ENCODE measurements at places on chromosomes 1 and 21. TPM values are rescaled to one million over a fixed set of nuclear protein-coding genes. Genes with fewer than 3 reads are reported as not detected.

- H3K27me3 ChIP-seq = no peaks in the 10 kb centered on the region
- no peak for DNase-seq
- H3K4me1 ChIP-seq = peaks cover 100% of the 10 kb centered on the region
- no peak overlapping the region for H3K27ac ChIP-seq
Measured at GRCh38 chr1:1861339-1861730, 29.6 kb downstream of the GNB1 start.

GRCh38 chr1:113191579-113192076 is 118.6 kb downstream of the LRIG2 start:
- H3K4me1 ChIP-seq = no peaks in the 10 kb centered on the region
- H3K4me3 ChIP-seq = no peak overlapping the region
- H3K36me3 ChIP-seq = no peaks in the 10 kb centered on the region
- DNase-seq = no peak
- H3K27ac ChIP-seq = no peak overlapping the region
- no peaks in the 10 kb centered on the region for H3K27me3 ChIP-seq

DNA sequence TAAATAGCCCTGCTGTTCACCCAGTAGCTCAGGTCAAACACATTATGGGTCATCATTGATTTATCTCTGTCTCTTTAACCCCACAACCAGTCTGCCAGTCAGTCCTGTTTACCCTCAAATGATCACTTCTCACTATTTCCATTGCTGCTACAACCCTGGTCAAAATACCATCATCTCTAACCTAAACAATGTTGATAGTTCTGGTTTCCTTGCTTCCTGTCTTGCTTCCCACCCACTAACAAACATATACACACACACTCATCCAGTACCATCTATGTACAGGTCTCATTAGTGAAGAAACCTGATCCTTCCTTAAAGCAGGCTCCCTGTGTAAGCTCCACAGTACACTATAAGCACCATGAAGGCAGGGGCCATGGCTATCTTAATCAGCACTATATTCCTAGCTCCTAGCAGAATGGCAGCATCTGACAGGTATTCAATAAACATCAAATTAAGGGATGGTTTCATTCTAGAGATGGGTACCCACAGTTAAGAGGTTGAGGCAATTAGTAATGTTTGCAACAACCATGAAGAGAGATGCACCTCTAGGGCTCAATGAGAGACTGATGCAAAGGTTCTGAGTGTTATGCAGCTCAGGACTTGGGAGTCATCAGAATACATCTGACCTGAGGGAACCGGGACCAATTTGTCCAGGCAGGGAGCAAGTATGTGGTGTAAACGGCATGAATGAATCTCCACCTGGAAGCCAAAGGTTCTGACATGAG is 10.0 kb upstream of the TGFBR3 start:
- H3K27me3 ChIP-seq = no peaks in the 10 kb centered on the region
- peaks cover 43% of the 10 kb centered on the region for H3K4me1 ChIP-seq
- no peak overlapping the region for H3K27ac ChIP-seq
- DNase-seq = no peak

DNA sequence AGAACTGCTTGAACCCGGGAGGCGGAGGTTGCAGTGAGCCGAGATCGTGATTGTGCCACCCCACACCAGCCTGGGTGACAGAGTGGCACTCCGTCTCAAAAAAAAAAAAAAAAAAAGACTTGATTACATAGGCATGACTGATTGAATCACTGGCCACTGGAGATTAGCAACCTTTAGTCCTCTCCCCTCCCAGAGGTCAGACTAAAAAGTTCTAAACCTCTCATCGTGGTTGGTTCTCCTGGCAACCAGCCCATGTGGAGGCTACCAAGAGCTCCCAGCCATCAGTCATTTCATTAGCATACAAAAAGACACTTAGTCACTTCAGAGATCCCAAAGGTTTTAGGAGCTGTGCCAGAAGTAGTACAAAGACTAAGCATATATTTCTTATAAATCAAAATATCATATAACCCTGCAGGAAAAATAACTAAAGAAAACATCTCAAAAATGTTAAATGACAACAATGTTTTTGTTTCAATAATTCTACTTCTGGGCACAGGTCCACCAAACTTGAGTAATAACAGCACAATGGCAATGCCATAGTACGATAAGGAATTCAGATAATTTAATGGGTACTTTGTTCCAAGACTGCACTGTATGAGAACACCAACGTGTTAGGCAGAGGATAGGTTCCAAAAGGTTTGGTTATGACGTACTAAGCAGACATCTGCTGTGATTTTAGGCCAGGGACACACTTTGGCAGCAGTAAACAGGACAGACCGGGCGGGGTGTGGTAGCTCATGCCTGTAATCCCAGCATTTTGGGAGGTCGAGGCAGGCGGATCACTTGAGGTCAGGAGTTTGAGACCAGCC is 18.1 kb downstream of the USP48 start:
- H3K27me3 ChIP-seq = no peaks in the 10 kb centered on the region
- no peaks in the 10 kb centered on the region for H3K36me3 ChIP-seq
- no peak overlapping the region for H3K4me3 ChIP-seq
- H3K4me1 ChIP-seq = peaks cover 76% of the 10 kb centered on the region

- H3K4me1 ChIP-seq = no peaks in the 10 kb centered on the region
- DNase-seq = no peak
- no peak overlapping the region for H3K27ac ChIP-seq
Measured at GRCh38 chr1:87264976-87265375, 63.7 kb upstream of the LMO4 start.

GRCh38 chr1:227351443-227351842 is 33.2 kb upstream of the CDC42BPA start:
- H3K4me1 ChIP-seq = peaks cover 9% of the 10 kb centered on the region
- no peak for DNase-seq
- H3K27me3 ChIP-seq = no peaks in the 10 kb centered on the region
- H3K27ac ChIP-seq = no peak overlapping the region
- H3K36me3 ChIP-seq = no peaks in the 10 kb centered on the region

GRCh38 chr1:228899421-228899956 is 164.2 kb downstream of the RHOU start:
- H3K27ac ChIP-seq = no peak overlapping the region
- H3K4me1 ChIP-seq = peaks cover 51% of the 10 kb centered on the region
- no peak for DNase-seq
- no peak overlapping the region for H3K4me3 ChIP-seq
- H3K27me3 ChIP-seq = no peaks in the 10 kb centered on the region

DNA sequence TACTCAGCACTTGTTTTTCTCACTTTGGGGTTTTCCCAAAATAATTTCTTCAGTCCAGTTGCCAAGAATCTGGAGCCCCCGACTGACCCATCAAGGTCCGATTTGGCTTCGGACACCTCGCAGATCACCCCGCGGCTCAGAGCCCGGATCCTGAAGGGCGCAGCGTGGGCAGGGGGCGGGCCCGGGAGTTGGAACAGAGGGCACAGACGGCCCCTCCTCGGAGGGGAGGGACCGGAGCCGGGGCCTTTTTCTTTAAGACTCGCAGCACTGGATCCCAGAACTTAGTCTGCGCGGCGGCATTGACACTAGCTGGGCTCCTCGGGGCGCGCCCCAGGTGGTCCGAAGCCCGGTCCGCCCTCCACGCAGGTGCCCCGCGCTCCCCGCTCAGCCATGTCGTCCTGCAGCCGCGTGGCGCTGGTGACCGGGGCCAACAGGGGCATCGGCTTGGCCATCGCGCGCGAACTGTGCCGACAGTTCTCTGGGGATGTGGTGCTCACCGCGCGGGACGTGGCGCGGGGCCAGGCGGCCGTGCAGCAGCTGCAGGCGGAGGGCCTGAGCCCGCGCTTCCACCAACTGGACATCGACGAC is at the start of gene CBR3:
Gene CBR3 (plus strand): TSS at position 277 of the 588 bp plus-strand sequence. CDS start 114 bp downstream, at position 391.
- H3K36me3 ChIP-seq = no peaks in the 10 kb centered on the region
- DNase-seq = no peak
- H3K4me1 ChIP-seq = peaks cover 34% of the 10 kb centered on the region
- H3K4me3 ChIP-seq = peak within 1 kb of the TSS; percentile 84

DNA sequence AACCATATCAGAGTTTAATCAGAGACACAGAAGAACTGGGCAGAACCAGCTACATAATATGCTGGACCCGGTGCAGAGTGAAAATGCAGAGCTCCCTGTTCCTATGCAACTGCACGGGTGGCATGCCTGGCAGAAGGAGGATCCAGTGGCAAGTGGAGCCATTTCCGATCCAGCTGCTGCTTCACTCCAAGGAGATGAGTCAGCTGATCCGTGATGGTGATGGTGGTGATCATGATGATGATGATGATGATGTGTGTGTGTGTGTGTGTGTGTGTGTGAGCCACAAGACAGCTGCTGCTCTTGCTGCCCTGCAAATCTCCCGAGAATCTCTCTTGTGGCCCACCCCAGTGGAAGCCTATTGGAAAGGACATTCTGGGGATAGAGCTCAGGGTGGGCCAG is 133.0 kb downstream of the URB2 start:
- no peak overlapping the region for H3K4me3 ChIP-seq
- no peaks in the 10 kb centered on the region for H3K27me3 ChIP-seq
- no peak overlapping the region for H3K27ac ChIP-seq
- peak; percentile 50 for DNase-seq
- H3K4me1 ChIP-seq = no peaks in the 10 kb centered on the region

DNA sequence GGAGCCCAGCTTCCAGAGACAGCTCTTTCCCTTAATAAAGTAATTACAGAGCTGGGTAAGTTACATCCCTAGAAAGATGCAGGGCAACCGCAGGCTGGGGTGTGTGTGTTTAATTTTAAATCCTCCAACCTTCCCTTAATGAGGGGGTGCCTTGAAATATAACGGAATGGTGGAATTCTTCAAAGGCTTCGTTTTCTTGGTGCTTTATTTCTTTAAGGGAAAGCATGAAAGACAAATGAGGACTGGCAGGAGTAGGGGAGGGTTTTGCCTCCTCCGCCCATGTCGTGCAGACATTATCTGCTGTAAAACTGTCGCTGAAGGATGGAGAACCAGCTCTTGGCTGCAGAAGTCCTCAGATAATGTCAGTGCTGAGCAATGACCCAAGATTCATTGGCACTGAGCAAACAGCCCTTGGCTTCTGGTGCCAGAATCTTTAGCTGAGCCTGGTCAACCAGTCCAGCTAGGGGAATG is 15.5 kb downstream of the SLC6A17 start:
- H3K27me3 ChIP-seq = no peaks in the 10 kb centered on the region
- H3K4me1 ChIP-seq = no peaks in the 10 kb centered on the region
- H3K27ac ChIP-seq = no peak overlapping the region
- H3K36me3 ChIP-seq = no peaks in the 10 kb centered on the region

GRCh38 chr1:184078564-184079249 is 27.2 kb downstream of the TSEN15 start:
- peaks cover 45% of the 10 kb centered on the region for H3K4me1 ChIP-seq
- no peaks in the 10 kb centered on the region for H3K36me3 ChIP-seq
- H3K4me3 ChIP-seq = no peak overlapping the region
- DNase-seq = no peak

- no peaks in the 10 kb centered on the region for H3K4me1 ChIP-seq
- DNase-seq = no peak
- H3K27me3 ChIP-seq = no peaks in the 10 kb centered on the region
- no peak overlapping the region for H3K27ac ChIP-seq
Measured at GRCh38 chr1:61379693-61380092, 297.3 kb downstream of the NFIA start.

- H3K27ac ChIP-seq = no peak overlapping the region
- DNase-seq = no peak
- H3K27me3 ChIP-seq = no peaks in the 10 kb centered on the region
- H3K36me3 ChIP-seq = no peaks in the 10 kb centered on the region
- no peaks in the 10 kb centered on the region for H3K4me1 ChIP-seq
Measured at GRCh38 chr1:97565886-97566285, 354.9 kb downstream of the DPYD start.

SPATA45 gene
- total RNA-seq = not detected

MEF2D gene
- total RNA-seq = 108 TPM

TNNT2 gene
- not detected for total RNA-seq

RCC2 gene
- 19.9 TPM for total RNA-seq

PGLYRP4 gene
- not detected for total RNA-seq

FCRL5 gene
- total RNA-seq = not detected

KCNQ4 gene
- total RNA-seq = 14.1 TPM

CD1D gene
- 2.0 TPM for total RNA-seq

All from esophagus muscularis mucosa (tissue), 4 donors.